ENCODE measurements at places on chromosomes 11 and 22. TPM values are rescaled to one million over a fixed set of nuclear protein-coding genes. Genes with fewer than 3 reads are reported as not detected.

FBLN1 gene
- 89.5 TPM for total RNA-seq

PLAAT2 gene
- total RNA-seq = 0.73 TPM

PAMR1 gene
- 14.5 TPM for total RNA-seq

MIAT gene
- 0.48 TPM for total RNA-seq

ANO1 gene
- total RNA-seq = 6.2 TPM

OR8B8 gene
- not detected for total RNA-seq

AIP gene
- total RNA-seq = 50.6 TPM

CTSF gene
- 59.3 TPM for total RNA-seq

FOLR2 gene
- 27.1 TPM for total RNA-seq

REXO2 gene
- total RNA-seq = 165 TPM

TNRC6B gene
- total RNA-seq = 37.5 TPM

VSIG10L2 gene
- total RNA-seq = 0.08 TPM

MS4A7 gene
- 11.9 TPM for total RNA-seq

SUSD2 gene
- 2.6 TPM for total RNA-seq

LRRC74B gene
- total RNA-seq = not detected

- no peak for DNase-seq
Measured at GRCh38 chr22:19132693-19133400, 1.7 kb downstream of the TSSK2 start.

DNA sequence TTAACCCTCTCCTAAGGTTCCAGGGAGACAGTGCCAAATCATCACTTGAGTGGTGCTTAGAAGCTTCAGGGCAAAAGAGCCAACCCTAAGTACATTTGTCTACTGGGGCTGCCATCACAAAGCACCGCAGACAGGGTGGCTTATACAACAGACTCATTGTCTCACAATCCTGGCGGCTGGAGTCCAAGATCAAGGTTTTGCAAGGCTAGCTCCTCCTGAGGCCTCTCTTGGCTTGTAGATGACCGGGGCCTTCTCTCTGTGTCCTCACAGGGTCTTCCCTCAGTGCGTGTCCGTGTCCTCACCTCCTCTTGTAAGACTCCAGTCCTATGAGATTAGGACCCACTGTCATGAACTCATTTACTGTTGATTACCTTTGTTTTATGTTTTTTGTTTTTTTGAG is 34.1 kb upstream of the CD81 start:
- no peak for DNase-seq

- DNase-seq = no peak
Measured at GRCh38 chr22:36184433-36185025, 17.1 kb downstream of the APOL4 start.

DNA sequence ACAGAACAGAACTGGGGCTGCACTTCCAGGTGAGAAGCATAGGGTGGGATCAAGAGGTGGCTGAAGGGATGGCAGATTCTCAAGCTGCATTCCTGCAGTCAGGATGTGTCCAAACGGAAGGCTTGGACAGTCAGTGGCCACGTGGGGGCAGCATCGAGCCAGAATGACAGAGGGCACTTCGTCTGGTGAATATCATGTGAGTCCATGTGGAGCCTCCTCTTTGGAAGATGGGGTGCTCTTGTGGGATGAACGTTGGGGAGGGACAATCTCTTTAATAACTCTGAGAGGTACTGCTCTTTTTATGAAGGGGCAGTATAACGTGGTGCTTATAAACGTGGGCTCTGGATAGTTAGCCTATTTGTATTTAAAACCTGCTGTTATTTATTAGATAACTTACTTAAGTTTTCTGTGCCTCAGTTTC is 154.9 kb upstream of the NAV2 start:
- DNase-seq = peak; percentile 86

GRCh38 chr11:26142891-26143290 is 189.0 kb upstream of the ANO3 start:
- no peak for DNase-seq

GRCh38 chr11:118226781-118227180 is 2.0 kb upstream of the JAML start:
- no peak for DNase-seq

DNA sequence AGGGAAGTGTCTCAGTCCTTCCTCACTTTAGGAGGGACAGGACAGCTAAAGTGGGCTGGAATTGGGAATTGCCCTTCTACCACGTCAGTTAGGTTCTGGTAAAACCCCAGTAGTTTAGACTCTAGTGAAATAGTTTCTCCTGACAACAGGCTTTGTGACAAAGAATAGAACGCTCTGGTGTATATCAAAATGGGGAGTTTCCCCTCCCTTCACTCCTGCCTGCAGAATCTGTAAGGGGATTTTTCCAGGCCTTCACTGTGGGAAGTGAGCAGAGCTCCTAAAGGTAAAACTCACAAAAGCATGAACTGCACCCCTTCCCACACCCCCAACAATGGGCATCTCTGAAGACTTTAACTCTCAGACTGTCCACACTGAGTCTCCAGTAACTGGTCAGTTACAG is 460.9 kb upstream of the LRRC4C start:
- DNase-seq = no peak

- no peak for DNase-seq
Measured at GRCh38 chr22:38309614-38310517, 7.4 kb downstream of the CSNK1E start.

GRCh38 chr11:110973401-110973980 is 261.3 kb upstream of the ARHGAP20 start:
- DNase-seq = no peak

- DNase-seq = no peak
Measured at GRCh38 chr11:31492320-31492913, 17.0 kb downstream of the IMMP1L start.

DNA sequence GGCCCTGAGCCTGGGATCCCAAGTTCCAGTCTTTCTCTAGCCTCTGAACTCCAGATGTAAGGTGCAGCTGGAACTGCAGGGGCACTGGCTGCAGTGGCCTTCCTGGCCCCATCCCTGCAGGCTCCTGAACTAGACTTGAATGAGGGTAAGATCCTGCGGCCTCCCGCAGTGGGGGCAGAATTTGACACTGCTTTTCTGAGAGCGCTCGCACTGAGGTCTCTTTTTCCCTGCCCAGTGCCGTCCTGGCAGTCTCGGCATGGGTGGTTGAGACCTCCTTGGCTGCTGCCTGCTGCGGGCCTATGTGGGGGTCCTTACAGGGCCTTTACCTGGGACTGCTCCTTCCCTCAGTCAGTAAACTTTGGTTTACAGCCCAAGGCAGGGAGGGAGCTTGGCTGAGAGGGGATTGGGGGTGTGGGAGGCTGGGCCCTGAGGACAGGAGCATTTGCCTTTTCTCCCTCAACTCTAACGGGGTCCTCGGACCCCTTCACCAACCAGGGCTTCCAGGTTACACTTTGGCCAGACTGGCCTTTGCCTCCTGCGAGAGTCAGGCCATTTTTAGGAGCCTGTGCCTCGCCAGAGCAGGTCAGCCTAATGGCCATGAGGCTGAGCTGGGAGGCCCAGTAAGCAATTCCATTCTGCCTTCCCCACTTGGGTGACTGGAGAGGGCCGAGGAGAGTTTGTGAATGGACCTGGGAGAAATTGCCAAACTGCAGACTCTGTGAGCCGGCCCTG is 35.4 kb downstream of the FAM83F start:
- DNase-seq = no peak

GRCh38 chr22:49230194-49230577 is 597.5 kb downstream of the BRD1 start:
- DNase-seq = no peak

DNA sequence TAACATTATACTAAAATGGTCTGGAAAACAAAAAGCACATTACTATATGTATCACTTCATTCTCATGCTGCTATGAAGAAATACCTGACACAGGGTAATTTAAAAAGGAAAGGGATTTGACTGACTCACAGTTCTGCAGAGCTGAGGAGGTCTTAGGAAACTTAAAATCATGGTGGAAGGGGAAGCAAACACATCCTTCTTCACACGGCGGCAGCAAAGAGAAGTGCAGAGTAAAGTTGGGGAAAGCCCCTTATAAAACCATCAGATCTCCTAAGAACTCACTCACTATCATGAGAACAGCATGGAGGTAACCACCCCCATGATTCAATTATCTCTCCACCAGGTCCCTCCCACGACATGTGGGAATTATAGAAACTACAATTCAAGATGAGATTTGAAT is 60.0 kb downstream of the FAM181B start:
- no peak for DNase-seq

GRCh38 chr11:2143799-2144543 is 4.8 kb upstream of the IGF2 start:
- no peak for DNase-seq

GRCh38 chr11:14079011-14079410 is 116.5 kb downstream of the SPON1 start:
- no peak for DNase-seq

DNA sequence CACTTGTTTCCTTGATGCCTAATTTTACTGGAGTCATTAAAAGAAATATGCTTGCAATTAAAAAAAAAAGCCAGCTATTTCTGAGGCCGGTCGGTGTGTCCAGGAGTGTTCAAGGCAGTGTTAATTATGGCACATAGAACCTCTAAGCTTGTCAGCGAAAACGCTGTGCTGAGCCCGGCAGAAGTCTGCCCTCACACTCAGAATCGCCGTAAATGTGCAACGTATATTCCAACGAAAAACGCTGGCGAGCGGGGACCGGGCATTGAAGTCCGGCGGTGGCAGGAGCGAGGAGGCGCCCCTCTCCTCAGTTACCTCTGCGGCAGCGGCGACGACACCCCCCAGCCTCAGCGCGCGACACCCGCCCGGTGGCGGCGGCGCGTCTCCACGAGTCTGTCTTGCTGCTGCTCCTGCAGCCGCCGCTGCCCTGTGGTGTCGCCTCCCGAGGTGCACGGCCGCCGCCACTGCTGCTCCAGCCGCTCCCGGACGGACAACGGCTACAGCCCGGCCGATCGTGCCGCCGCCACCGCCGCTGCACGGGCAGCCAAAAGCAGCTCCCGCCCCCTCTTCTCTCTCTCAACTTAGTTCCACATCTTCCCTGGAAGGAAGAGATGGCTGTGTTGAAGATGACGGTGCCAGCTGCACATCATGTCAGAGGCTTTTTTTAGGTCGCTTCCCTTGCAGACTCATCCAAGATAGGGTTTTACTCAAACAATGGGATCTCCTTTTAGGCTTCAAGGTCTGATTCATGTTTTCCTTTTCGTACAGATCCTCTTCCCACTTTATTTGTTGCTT is 56.0 kb downstream of the JAM3 start:
- DNase-seq = peak; percentile 72

DNA sequence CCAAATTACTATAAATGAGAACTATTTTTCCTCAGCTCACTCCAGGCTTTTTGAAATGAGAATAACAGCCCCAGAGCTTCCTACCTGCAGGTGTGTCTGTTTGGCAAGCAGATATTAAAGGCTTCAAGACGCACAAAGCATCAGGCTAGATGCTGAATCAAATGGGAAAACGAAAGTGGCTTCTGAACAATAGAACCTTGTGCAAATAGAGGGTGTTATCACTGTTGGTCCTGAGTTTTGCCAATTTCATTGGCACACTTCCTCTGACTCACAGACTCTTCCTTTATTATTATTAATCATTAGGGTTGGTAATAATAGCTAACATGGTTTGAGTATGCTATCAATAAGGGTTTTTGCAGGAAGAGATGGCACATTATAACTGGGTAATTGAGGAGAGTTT is 13.4 kb downstream of the SYT13 start:
- no peak for DNase-seq

- no peak for DNase-seq
Measured at GRCh38 chr11:18461909-18462308, 6.3 kb downstream of the LDHAL6A start.

GRCh38 chr11:120037111-120037510 is 100.8 kb downstream of the TRIM29 start:
- DNase-seq = no peak

GRCh38 chr11:63840356-63841060 is 1.6 kb downstream of the MARK2 start:
- DNase-seq = no peak

DNA sequence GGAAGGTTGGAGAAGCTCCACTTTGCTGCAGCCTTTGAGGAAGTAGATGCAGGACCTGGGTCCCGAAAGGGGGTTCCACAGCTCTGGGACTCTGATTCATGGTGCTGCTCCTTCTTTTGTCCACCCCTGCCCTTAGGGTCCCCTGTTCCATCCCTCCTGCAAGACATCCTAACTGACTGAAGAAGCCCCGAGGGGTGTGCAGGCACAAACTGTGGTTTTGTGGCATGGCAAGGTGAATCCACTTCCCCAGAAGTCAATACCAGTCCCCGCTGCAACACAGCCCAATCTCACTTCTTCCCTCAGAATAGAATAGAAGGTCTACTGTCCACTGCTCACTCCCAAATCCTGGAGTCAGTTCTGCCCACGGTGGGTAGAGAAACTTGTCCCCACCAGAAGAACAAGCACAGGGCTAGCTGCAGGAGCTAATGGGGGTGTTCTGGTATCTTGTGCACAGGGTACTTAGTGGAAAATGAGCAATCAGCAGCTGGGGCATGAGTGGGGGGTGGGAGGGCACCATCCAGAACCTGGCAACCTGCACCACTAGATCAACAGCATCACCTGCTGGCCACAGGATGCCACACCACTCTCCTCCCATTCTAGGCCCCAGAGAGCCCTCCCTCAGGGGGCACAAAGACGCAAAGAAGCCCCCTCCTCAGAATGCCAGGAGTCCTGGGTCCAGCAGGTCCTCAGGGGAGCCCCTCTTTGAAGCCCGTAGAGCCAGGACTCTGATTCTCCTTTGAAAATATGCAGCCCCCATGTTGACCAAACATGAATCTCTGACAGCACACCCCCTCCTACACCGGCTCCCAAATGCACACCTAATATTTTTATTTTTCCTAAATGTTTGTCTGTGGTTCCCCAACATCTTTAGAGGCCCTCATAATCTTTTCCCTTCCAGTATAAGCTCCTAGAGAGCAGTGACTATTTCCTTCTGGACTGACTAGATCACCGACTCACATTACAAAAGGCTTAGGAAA is 14.1 kb downstream of the SPATA19 start:
- no peak for DNase-seq

- DNase-seq = no peak
Measured at GRCh38 chr11:91717169-91717568, 507.4 kb upstream of the FAT3 start.

DNA sequence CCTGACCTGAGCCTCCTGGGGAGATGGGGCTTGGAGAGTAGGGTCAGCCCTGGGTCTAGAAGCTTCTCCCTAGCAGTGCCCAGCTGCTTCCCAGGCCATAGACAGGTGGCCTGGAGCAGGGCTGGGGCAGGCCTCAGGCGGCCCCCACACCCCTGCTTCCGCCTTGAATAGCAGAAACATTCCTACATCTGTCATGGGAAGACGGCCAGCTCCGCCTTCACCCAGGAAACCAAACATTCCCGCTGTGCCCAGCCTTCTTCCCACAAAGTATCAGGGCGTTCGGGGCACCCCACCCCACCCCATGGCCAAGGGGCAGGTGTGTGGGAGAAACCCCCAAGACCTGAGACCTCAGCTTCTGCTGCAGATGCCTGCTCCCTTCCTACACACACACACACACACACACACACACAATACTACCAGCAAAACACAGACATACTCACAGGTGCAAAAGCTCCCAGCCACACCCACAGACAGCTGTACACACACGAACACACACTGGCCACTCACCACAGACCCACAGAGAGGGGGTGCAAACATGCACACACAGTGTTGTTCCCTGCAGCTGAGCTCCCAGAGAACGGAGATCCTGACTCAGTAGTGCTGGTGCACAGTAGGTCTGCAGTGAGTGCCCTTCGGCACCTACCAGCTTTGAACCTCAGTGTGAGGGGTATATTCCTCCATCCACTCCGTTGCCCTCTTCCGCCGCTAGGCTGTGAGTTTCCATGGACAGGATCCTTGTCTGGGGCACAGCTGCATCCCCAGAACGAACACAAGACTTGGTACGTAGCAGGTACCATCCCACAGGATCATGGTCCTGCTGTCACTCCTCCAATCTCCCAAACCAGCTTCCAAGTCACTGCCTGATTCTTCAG is 37.4 kb downstream of the PDGFB start:
- DNase-seq = no peak

GRCh38 chr11:77204754-77205466 is 76.9 kb downstream of the MYO7A start:
- DNase-seq = no peak

Data from Right ventricle myocardium superior (tissue), 1 donor.